ENCODE measurements at places on chromosomes 1 and 21.

DNA sequence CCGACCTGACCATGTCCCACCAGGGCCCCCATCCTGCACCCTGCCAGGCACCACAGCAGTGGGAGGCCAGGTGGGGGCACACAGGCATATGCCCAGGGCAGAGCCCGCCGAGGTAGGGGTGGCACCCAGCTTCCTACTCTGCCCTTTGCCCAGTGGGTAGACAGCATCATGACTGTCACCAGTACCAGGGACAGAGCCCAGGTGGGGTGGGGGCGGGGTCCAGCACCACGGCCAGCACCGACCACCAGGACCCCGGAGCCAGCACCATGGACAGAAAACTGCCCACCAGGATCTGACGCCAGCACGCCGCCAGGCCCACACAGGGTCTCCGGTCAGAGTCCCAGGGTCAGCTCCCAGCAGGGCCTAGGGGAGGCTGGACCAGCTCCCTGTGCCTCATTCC, 3.8 kb downstream of the TAS1R3 start:
- no peak for DNase-seq

- peak; percentile 64 for DNase-seq
These were observed 104.8 kb upstream of the C1orf174 start for GRCh38 chr1:4004635-4005430.

GRCh38 chr1:198153103-198153502, 3.7 kb upstream of the NEK7 start:
- no peak for DNase-seq

DNA sequence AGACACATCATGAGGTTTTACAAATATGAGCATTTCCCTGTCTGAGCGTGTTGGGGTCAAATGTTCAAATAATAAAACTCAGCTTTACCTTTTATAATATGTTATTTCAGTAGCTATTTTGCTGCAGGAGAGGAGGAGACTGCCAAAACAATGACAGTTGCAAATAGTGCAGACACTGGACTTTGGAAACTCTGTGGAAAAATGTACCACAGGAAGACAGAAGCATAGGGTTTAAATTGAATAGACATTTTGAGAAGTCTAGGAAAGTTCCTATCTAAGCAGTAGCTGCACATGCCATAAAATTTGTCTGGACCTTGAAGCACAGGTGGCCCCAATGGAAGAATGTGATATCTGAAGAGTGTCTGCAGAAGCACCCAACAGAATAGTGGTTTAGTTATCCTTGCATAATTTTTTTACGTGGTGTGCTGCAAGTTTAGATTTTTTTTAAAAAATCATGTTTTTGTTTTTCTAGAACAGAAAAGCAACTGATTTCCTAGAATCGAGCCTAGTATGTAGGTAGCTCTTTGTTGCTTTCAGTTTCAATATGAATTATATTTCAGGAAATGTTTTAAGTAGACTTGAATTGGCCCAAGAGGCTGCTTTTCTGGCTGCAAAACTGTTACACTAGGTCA, 14.0 kb upstream of the GBP5 start:
- no peak for DNase-seq

DNA sequence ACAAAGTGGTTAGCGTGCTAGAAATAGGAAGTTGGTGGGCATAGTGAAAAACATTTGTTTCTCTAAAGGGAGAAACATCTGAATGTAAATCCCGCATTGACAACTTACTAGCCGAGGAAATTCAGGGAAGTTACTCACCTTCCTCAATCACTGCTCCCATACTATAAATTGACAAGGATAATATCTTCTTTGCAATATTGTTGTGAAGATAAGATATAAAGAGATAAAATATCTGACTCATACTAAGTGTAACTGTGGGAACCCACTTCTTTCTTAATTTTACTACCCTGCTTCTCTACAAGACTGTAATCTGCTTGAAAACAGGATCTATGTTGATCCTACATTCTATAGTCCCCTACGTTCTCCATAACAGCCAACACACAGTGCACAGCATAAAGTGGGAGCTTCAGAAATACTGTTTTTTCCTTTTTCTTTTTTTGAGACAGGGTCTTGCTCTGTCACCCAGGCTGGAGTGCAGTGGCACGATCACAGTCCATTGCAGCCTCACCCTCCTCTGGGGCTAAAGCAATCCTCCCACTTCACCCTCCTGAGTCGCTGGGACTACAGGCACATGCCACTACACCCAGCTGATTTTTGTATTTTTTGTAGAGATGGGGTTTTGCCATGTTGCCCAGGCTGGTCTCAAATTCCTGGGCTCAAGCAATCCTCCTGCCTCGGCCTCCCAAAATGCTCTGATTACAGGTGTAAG, 57.4 kb upstream of the C1orf21 start:
- DNase-seq, result no peak

- DNase-seq, result no peak
These were observed 15.3 kb downstream of the VPS13D start for GRCh38 chr1:12245116-12245515.

GRCh38 chr1:176102768-176103350, 104.2 kb downstream of the COP1 start:
- DNase-seq, result no peak

- DNase-seq, result no peak
These were observed 311.9 kb downstream of the PCP4 start for GRCh38 chr21:40179166-40179565.

GRCh38 chr21:21439761-21440160, 441.6 kb downstream of the NCAM2 start:
- no peak for DNase-seq

DNA sequence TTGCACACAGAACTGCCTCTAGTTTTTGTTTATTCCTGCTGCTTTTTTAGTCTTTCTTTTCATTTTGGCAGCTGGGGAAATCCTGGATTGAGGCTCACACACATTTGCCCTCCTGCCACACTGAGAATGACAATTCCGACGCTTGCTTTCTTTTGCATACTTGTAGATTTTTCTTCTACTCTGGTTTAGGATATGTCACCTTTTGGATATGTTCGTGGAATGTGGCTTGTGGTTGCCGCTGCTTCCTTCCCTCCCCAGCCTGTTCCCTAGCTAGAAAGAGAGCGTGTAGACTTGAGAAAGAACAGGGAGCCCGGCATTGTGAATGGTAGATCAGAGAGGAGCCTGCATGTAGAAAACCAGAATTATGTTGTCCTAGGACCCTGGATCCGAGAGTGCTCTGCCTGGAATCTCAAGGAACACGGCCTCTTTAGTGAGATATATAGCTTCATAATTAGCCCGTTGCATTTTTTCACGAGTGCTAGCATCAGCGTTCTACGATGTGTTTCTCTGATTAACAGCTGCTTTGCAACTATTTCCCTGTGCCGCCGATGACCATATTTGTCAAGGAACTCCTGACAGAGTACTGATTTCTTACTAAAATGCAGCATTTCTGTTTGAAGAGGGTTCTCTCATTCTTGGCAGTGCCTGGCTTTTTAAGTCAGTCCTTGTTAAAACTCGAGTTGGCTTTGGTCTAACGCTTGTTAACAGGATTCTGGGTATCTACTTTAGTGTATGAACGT, 56.2 kb downstream of the PEX14 start:
- no peak for DNase-seq

GRCh38 chr1:155321639-155322503, 1.2 kb downstream of the RUSC1 start:
- no peak for DNase-seq

- DNase-seq, result no peak
These were observed 854 bp downstream of the CNTN2 start for GRCh38 chr1:205043866-205044265.

DNA sequence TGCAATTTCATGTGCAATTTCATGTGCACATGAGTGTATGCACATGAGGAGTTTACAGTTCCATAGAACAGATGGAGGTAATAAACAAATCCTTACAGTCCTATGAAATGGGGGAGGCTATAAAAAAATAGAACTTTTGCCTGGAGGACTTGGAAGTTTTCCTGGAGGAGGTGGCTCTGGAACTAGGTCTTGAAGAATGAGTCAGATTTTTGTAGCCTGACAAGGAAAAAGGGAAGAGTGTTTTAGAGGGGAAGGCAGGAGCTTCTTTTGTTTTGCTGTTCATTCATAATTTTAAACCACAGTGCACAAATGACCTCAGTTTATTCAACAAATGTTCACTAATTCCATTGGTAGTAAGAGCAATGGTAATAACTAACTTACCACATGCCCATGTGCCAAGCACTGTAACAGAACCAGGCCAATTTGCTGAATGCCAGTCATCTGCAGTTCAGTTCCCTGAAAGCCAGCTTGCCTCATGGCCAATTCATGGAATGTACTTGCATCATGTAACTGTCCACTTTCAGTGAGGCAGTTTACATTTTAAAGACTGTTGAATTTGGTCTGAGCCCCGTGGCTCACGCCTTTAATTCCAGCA, 2.7 kb downstream of the DIO1 start:
- DNase-seq, result no peak

GRCh38 chr1:184021728-184022127, 15.8 kb downstream of the COLGALT2 start:
- DNase-seq, result no peak

DNA sequence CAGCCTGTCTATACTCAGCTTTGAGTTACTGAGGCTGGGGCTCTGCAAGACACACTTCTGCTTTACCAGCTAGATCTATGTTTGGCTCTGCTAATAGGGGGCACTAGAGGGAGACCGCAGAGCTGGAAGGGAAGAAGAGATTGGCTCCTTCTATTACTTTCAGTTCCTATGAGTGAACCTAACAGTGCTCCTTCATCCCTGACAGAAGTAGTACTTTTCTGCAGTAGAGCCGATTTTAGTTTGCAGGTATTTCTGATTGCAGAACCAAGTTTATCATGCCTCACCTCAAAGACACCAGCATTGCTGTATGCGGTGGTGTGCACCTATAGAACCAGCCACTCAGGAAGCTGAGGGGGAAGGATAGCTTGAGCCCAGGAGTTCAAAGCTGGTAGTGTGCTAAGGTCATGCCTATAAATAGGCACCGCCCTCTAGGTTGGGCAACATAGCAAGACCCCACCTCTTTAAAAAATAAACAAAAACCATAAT, 5.7 kb upstream of the ZDHHC18 start:
- DNase-seq, result no peak

DNA sequence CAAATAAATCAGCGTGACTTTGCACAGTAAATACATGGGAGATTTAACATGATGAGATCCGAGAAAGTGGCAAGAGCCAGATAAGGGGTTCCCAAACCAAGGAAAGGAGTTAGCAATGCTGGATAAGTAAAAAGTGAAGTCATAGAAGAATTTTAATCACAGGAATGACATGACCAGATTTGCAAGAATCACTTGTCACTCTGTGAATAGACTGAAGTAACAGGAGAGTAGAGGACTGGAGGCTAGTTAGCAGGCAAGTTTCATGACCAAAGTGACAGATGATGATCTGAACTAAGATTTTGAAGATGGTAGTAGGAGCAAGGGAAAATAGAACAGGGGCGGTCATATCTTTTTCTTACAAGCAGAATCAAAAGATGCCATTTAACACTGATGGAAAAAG, 8.4 kb downstream of the CFH start:
- no peak for DNase-seq

DNA sequence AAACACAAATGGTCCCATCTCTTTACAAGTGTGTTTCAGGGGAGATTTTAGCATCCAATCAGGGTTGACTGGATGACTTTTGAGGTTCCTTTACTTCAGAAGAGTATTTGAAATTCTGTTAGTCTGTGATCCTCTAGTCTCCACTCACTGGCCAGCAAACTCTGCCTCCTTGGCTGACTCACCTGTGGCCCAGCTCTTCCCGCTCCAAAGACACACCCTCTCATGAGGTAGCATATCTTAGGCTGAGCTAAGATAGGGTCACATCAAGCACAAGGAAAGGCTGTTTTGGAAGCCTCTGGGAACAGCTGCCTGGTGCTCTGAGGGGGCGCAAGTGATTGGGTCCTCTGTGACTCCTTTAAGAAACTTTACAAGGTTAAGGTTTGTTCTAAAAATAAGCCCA, 102.3 kb upstream of the FGGY start:
- DNase-seq, result no peak

- no peak for DNase-seq
These were observed 4.3 kb downstream of the PLCH2 start for GRCh38 chr1:2480236-2480985.

DNA sequence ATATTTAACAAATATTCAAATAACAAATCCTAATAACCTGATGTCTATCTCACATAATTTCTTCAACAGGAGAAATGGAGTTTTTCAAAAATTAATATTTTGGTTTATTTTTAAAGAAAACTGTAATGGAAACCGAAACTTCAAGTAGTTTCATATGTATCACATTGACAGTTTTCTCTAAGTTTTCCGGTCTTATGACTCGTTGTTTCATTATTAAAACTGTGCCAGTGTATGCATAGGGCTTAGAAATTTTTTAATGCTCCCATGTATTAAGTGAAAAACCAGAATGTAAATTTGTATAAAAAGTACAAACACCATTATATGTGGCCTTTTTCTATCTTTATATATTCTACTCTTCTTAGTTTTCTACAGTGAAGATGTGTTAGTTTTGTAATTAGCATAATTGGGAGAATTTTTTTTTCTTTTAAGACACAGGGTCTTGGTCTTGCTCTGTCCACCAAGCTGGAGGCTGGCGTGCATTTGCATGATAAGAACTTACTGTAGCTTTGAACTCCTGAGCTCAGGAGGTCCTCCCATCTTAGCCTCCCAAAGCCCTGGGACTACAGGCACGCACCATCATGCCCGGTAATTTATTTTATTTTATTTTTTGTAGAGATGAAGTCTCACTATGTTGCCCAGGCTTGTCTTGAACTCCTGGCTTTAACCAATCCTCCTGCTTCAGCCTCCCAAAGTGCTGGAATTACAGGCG, 43.9 kb upstream of the SAMSN1 start:
- DNase-seq, result no peak
